CD4-positive, alpha-beta T cell treated with Interleukin-6 for 4 hours (primary cell): ENCODE measurements at places on chromosomes 12 and 14.

GRCh38 chr12:66288121-66288520, 14.2 kb upstream of the HELB start:
- DNase-seq = peak; percentile 72

- DNase-seq = no peak
Measured at GRCh38 chr12:82659343-82660207, 27.1 kb upstream of the TMTC2 start.

DNA sequence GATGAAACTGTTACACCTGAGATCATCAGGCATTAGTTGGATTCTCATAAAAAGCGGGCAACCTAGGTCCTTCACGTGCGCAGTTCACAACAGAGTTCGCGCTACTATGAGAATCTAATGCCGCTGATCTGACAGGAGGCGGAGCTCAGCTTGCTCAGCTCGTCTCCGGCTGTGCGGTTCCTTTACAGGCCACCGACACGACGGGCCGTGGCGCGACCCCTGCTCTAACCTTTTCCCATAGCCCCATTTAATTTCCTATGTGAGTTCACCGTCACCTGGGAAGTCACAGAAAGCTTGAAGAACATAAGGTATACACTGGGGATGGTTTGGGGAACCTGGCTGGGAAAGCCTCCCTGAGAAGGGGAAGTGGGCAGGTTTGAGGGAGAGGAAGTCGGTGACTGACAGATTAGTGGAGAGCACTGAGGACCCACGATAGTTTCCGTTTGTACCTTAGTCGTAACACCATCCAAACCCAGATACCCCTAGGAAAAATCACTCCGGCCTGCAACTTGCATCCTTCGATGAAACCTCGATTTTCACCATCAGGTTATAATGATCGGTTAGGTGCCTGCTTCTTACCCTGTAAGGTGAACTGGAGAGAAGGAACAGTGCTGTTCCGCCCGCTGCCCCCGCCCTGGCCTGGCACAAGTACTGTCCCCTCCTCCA, 2.8 kb upstream of the AAAS start:
- peak; percentile 69 for DNase-seq

DNA sequence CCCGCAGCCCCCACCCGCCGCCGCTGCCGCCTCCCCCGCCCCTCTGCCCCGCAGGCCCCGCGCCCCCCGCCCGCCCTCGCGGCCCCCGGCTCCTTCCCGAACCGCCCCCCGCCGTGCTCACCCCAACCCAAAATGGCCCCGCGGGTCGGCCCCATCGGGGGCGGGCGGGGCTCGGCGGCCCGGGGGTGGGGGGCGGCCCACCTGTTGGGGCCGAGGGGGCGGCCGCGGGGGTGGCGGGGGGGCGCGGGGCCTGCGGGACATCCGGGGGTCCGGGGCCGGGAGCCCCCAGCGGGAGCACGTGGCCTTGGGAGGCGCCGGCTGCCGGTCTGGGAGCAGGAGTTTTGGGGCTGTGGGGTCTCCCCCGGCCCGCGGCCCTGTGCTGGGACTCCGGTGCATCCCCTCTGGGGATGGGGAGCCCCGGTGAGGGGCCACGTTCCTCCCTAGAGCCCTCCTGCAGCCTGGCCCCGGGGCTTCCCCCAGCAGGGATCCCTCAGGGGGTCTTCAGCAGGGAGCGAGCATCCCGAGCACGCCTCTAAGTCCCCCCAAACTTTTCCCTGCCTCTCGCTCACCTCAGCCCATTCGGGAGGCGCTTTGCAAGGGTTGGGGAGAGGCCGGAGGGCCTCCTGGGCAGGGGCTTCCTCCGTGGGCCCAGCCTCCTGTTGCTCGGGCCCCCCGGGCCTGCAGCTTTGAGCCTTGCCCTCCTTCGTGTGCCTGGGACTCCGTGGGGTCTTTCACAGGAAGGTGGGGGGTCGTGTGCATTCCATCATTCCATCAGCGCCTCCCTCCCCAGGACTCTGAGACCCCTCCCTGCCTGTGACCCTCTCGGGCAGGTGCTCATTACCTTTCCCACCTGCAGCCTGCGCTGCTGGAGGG, 710 bp downstream of the MTA1 start:
- no peak for DNase-seq

- DNase-seq = no peak
Measured at GRCh38 chr14:99590746-99591555, 13.1 kb downstream of the CCDC85C start.

DNA sequence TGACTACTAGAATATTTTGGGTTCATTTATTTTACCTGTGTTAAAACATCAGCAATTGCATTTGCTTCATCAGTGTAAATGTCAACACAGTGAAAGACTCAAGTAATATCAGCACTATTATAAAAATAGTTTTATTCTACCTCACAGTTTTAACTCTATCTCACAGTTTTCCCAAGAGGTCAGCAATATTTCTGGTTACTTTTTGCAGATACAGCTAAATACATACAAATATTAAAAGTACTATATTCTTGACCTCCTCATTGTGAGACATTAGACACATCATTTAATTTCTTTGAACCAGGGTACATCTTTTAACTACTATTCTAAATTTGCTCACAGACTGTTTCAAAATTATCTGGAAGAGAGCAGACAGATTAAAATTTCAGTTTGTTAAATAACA, 321.7 kb upstream of the OR4E1 start:
- no peak for DNase-seq

GRCh38 chr12:80857311-80857710, 80.4 kb downstream of the LIN7A start:
- no peak for DNase-seq
